ENCODE measurements at places on chromosomes 16 and 17. TPM values are rescaled to one million over a fixed set of nuclear protein-coding genes. Genes with fewer than 3 reads are reported as not detected.

GRCh38 chr16:85390511-85391174 lies 222.5 kb upstream of the GSE1 start:
- no peak overlapping the region for H3K4me3 ChIP-seq
- H3K27ac ChIP-seq = peak overlapping the region; percentile 15
- H3K4me1 ChIP-seq = peaks cover 14% of the 10 kb centered on the region
- H3K36me3 ChIP-seq = no peaks in the 10 kb centered on the region
- peak; percentile 55 for DNase-seq

GRCh38 chr16:68144008-68144407 lies 58.8 kb downstream of the NFATC3 start:
- DNase-seq = no peak
- peaks cover 13% of the 10 kb centered on the region for H3K4me1 ChIP-seq
- no peak overlapping the region for H3K27ac ChIP-seq
- peaks cover 18% of the 10 kb centered on the region for H3K36me3 ChIP-seq
- H3K4me3 ChIP-seq = no peak overlapping the region

DNA sequence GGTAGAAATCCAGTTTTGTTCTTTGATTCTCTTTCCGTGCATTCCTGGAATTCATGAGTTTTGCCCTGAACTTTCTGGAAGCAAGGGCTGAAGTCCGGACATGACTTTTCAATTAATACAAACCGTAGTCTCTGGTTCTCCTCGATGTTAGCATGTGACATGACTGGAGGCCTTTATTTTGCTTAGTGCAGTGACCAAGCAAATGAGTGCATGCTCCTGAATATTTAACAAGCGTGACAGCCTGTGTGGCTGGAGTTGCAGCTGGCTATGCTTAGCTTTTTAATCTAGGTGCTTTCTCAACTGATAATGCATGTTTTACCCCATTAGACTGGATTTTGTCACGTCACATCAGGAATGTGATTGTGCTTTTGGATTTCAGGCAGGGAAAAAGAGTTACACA lies 302.1 kb downstream of the MAP2K6 start:
- H3K36me3 ChIP-seq = no peaks in the 10 kb centered on the region
- no peak for DNase-seq
- H3K27ac ChIP-seq = no peak overlapping the region
- no peak overlapping the region for H3K4me3 ChIP-seq

DNA sequence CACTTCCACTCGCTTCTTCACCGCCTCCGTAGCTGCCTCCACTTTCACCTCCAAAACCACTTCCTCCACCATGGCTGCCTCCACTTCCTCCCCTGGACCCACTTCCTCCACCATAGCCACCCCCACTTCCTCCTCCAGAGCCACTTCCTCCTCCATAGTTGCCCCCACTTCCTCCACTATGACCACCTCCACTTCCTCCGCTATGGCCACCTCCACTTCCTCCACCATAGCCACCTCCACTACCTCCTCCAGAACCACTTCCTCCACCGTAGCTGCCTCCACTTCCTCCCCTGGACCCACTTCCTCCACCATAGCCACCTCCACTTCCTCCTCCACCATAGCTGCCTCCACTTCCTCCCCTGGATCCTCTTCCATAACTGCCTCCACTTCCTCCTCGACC lies 4.5 kb downstream of the KRT9 start:
- H3K4me3 ChIP-seq = no peak overlapping the region
- no peak for DNase-seq
- H3K27me3 ChIP-seq = peaks cover 30% of the 10 kb centered on the region
- H3K27ac ChIP-seq = no peak overlapping the region

- no peak overlapping the region for H3K27ac ChIP-seq
- no peak overlapping the region for H3K4me3 ChIP-seq
- H3K27me3 ChIP-seq = no peaks in the 10 kb centered on the region
- DNase-seq = no peak
Observed at GRCh38 chr17:57774872-57775271, 29.8 kb upstream of the CCDC182 start.

- peak overlapping the region; percentile 50 for H3K27ac ChIP-seq
- H3K4me1 ChIP-seq = peaks cover 26% of the 10 kb centered on the region
- H3K36me3 ChIP-seq = no peaks in the 10 kb centered on the region
- no peaks in the 10 kb centered on the region for H3K27me3 ChIP-seq
- no peak for DNase-seq
Observed at GRCh38 chr16:69865701-69866100, 85.4 kb upstream of the CLEC18A start.

- H3K36me3 ChIP-seq = no peaks in the 10 kb centered on the region
- no peak overlapping the region for H3K27ac ChIP-seq
- peaks cover 15% of the 10 kb centered on the region for H3K27me3 ChIP-seq
Observed at GRCh38 chr16:68403177-68403576, 45.1 kb downstream of the SMPD3 start.

GRCh38 chr17:57685499-57686132 lies 59.5 kb downstream of the CCDC182 start:
- peaks cover 7% of the 10 kb centered on the region for H3K36me3 ChIP-seq
- H3K27me3 ChIP-seq = no peaks in the 10 kb centered on the region
- no peak overlapping the region for H3K4me3 ChIP-seq
- no peaks in the 10 kb centered on the region for H3K4me1 ChIP-seq

- DNase-seq = peak; percentile 58
- no peak overlapping the region for H3K4me3 ChIP-seq
- H3K4me1 ChIP-seq = no peaks in the 10 kb centered on the region
- no peaks in the 10 kb centered on the region for H3K36me3 ChIP-seq
- H3K27ac ChIP-seq = no peak overlapping the region
- H3K27me3 ChIP-seq = no peaks in the 10 kb centered on the region
Observed at GRCh38 chr17:27760069-27760885, 40.1 kb downstream of the NOS2 start.

GRCh38 chr17:68292689-68293040 lies 1.4 kb downstream of the ARSG start:
- no peaks in the 10 kb centered on the region for H3K36me3 ChIP-seq
- peaks cover 12% of the 10 kb centered on the region for H3K27me3 ChIP-seq
- no peak for DNase-seq
- H3K27ac ChIP-seq = peak overlapping the region; percentile 77
- peaks cover 70% of the 10 kb centered on the region for H3K4me1 ChIP-seq

GRCh38 chr16:81623365-81624102 lies 155.6 kb upstream of the PLCG2 start:
- no peaks in the 10 kb centered on the region for H3K27me3 ChIP-seq
- peaks cover 14% of the 10 kb centered on the region for H3K4me1 ChIP-seq
- DNase-seq = no peak
- H3K36me3 ChIP-seq = peaks cover 46% of the 10 kb centered on the region

GRCh38 chr16:66690106-66690847 lies 6.3 kb downstream of the CMTM4 start:
- no peaks in the 10 kb centered on the region for H3K27me3 ChIP-seq
- no peaks in the 10 kb centered on the region for H3K36me3 ChIP-seq
- H3K4me1 ChIP-seq = peaks cover 5% of the 10 kb centered on the region
- H3K4me3 ChIP-seq = no peak overlapping the region
- H3K27ac ChIP-seq = no peak overlapping the region

DNA sequence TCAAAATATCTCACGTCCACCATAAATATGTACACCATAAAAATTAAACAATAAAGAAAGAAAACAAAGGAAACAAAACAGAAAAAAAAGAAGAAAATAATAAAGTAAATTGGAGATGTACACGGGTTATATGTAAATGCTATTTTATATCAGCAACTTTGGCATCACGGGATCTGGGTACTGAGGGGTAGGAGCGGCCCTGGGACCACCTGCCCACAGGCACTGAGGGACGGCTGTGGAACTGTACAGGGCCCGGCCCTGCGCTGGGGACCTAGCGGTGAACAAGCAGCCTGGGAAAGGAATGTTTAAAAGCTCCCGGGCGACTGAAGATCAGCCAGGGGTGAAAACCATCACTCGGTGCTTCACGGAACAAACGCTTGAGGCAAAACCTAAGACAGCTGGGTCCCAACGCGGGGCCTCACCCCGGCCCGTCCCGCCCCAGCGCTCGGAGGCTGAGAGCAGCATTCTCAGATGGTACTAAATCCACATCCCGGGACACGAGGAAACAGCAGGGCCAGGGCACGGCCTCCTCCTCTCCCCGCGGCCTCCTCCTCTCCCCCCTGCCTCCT lies 31.2 kb downstream of the NXN start:
- H3K27me3 ChIP-seq = no peaks in the 10 kb centered on the region
- no peak for DNase-seq
- no peaks in the 10 kb centered on the region for H3K4me1 ChIP-seq

- H3K36me3 ChIP-seq = no peaks in the 10 kb centered on the region
- peaks cover 3% of the 10 kb centered on the region for H3K4me1 ChIP-seq
Observed at GRCh38 chr17:49926886-49927285, 42.1 kb upstream of the DLX4 start.

- no peak overlapping the region for H3K27ac ChIP-seq
- no peaks in the 10 kb centered on the region for H3K27me3 ChIP-seq
- H3K36me3 ChIP-seq = no peaks in the 10 kb centered on the region
- H3K4me1 ChIP-seq = peaks cover 41% of the 10 kb centered on the region
Observed at GRCh38 chr16:57264950-57265371, 19.5 kb downstream of the PLLP start.

DNA sequence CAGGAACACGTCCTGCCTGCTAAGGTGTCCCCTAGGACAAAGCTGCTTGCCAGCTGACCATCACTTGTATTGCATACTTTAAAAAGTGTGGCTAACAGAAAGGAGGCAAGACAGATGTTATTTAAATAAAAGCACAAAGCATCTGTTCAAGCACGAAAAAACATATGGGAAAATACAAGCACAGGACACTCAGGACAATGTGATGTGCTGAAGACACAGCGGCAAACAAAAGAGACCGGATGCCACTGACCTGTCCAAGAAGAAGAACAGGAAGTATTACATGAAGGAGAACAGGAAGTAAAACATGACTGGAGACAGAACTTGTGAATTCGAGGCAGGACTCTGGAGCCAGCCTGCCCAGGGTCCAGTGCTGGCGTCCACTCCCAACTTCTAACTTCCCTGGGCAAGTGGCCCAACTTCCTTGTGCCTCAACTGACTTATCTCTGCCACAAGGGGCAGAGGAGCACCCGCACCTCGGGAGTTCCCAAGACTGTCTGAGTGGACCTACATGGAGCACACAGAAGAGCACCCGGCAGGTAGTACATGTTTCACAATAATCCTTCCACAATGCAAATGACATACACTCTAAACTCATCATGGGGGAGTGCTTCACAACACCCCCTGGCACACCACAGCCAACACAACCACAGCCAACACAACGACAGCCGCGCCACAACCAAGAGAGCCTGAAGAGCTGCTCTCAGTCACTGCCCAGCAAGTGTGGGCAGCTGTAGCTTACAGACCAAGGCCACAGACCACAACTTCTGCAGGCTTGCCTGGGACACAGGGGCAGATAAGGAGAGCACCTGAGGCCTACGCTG lies 36.6 kb downstream of the ANKRD11 start:
- H3K4me1 ChIP-seq = peaks cover 40% of the 10 kb centered on the region
- no peak for DNase-seq
- H3K4me3 ChIP-seq = no peak overlapping the region
- H3K27ac ChIP-seq = peak overlapping the region; percentile 66
- no peaks in the 10 kb centered on the region for H3K27me3 ChIP-seq
- no peaks in the 10 kb centered on the region for H3K36me3 ChIP-seq

DNA sequence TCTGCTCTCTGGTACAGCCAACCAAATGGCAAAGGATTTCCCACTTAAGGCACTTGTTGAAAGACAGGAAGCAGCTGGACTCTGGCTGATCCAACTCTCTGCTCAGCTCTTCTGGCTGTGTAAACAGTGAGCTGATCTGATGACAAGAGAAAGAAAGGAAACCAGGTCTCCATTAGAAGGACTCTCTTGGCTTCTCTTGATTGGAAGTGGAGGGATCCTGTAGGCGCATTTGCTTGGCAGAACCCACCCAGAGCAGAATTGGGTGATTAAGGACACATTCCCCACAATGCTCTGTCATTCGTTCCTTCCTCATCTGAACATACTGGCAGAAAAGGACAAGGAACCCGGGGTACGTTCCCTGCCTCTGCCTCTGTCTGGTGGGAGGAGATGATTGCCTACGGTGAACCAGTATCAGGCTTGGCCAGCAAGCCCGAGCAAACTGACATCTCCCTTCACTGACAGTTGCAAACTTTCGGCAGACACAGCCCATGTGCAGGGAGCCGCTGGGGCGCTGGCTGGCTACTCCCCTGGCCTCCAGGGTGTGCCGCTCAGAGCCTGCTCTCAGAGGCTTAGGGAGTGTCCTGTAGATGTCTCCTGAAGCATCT lies 29.1 kb downstream of the LDHD start:
- H3K27me3 ChIP-seq = no peaks in the 10 kb centered on the region
- H3K4me3 ChIP-seq = no peak overlapping the region
- peaks cover 49% of the 10 kb centered on the region for H3K4me1 ChIP-seq
- peak overlapping the region; percentile 31 for H3K27ac ChIP-seq
- no peaks in the 10 kb centered on the region for H3K36me3 ChIP-seq

DNA sequence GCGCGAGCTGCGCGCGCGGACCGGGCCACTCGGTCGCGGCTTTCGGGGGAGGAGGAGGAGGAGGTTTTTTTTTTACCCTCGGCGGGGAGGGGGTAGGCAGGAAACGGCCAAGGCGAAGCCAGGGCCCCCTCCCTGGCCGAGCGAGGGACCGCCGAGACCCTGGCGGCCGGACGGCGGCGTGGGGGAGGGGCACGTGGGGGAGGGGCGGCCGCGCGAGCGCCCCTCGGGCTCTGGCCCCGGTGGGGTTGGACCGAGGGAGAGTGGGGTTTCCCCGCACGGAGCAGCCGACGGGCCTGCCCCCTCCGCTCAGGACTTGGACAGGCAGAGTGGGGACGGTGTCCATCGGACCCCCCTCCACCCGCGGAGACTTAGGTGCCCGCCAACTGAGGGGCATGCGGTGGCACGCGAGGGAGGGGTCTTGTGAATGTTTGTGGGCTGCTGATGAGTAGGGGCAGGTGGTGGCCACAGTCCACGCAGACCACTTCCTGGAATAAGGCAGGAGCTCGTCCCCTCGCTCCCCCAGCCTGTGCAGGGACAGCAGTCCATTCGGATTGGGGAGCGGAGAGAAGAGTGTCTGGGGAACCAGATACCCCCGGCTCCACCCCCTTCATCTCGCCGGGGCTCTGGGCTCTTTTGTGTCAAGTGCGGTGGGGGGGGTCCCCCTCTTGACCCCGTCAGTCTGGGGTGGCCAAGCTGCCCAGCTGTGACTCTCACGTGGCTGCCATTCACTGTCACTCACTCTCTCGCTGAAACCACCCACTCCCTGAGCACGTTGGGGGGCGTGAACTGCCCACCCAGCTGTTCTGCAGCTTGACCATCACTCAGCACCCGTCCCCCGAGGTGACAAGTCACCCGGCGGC lies 3.0 kb upstream of the CHD3 start:
- peak overlapping the region; percentile 88 for H3K27ac ChIP-seq
- H3K27me3 ChIP-seq = no peaks in the 10 kb centered on the region
- peaks cover 19% of the 10 kb centered on the region for H3K4me1 ChIP-seq
- H3K4me3 ChIP-seq = peak overlapping the region; percentile 96
- H3K36me3 ChIP-seq = peaks cover 5% of the 10 kb centered on the region
- DNase-seq = peak; percentile 25

GRCh38 chr16:307691-308312 lies 24.8 kb downstream of the PDIA2 start:
- peaks cover 52% of the 10 kb centered on the region for H3K36me3 ChIP-seq
- H3K4me3 ChIP-seq = no peak overlapping the region
- no peaks in the 10 kb centered on the region for H3K27me3 ChIP-seq
- no peak overlapping the region for H3K27ac ChIP-seq
- H3K4me1 ChIP-seq = no peaks in the 10 kb centered on the region
- DNase-seq = no peak

The PSKH1 gene
- 21.5 TPM for total RNA-seq

The NTN1 gene
- total RNA-seq = 19.8 TPM

The DERL2 gene
- 28.1 TPM for total RNA-seq

The RNF222 gene
- total RNA-seq = not detected

The CLEC19A gene
- not detected for total RNA-seq

The EXOC3L1 gene
- total RNA-seq = 1.8 TPM

The TMC8 gene
- 3.0 TPM for total RNA-seq

The CACNG5 gene
- total RNA-seq = not detected

The SDR42E1 gene
- 0.76 TPM for total RNA-seq
